ENCODE measurements at places on chromosomes 3 and 15. TPM values are rescaled to one million over a fixed set of nuclear protein-coding genes. Genes with fewer than 3 reads are reported as not detected.

GRCh38 chr3:7518026-7518425 is 657.1 kb downstream of the GRM7 start:
- no peaks in the 10 kb centered on the region for H3K27me3 ChIP-seq
- no peak for DNase-seq
- no peak overlapping the region for H3K27ac ChIP-seq
- no peaks in the 10 kb centered on the region for H3K4me1 ChIP-seq
- no peaks in the 10 kb centered on the region for H3K36me3 ChIP-seq

DNA sequence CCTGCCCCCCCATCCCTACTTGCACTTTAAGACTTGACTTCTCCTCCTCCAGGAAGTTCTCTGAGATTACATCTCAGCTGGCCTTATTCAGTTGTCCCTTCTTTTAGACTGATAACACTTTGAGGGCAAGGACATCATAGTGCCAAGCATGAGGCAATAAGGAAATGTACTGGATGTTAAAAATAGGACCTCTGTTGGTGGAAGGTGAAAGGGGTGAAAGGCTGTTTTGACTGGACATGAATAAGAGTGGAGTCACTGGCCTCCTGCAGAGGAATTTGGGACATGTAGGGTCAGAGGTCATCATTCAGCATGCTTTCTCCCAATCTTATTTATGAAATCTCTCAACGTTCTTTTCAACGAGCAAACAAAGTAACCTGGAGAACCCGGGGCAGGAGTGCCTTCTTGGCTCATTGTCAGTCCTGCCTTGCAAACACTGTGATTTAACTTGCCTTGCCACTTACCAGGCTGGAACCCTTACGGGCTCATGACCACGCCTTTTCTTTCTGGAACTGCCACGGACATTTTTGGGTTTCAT is 38.6 kb downstream of the TRIM71 start:
- peaks cover 15% of the 10 kb centered on the region for H3K27me3 ChIP-seq
- H3K4me3 ChIP-seq = no peak overlapping the region
- DNase-seq = no peak
- H3K27ac ChIP-seq = no peak overlapping the region
- H3K4me1 ChIP-seq = no peaks in the 10 kb centered on the region

DNA sequence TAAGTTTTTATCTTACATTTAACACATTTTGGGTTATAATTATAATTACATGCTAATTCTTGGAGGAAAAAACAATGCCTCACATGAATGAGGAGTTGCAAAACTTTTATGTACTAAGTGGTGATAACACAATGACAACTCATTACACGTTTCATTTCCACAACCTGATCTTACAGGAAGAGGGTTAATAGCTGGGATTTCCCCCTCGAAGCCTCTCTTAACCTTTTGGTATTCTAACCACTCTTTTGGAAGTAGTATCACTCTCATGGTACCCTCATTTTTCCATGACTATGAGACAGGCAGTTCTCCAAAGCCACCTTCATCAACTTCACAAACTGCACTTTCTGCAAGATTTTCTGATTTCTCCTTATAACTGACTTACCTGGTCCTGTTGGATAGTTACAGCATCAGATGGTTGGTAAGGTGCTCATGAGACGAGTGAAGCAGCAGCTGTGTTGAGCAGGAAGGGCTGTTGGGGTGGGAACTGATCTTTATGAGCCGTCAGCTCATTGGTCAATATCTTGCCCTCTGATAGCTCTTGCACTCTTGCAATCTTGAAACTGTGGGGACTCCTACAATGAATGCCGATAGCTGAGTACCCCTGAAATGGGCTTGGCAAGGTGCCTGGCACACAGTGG is 41.6 kb downstream of the ACAN start:
- H3K36me3 ChIP-seq = no peaks in the 10 kb centered on the region
- H3K27ac ChIP-seq = no peak overlapping the region
- no peak for DNase-seq
- H3K4me3 ChIP-seq = no peak overlapping the region
- H3K27me3 ChIP-seq = no peaks in the 10 kb centered on the region
- H3K4me1 ChIP-seq = peaks cover 6% of the 10 kb centered on the region

The GOLGA8Q gene
- 1.4 TPM for total RNA-seq

DNA sequence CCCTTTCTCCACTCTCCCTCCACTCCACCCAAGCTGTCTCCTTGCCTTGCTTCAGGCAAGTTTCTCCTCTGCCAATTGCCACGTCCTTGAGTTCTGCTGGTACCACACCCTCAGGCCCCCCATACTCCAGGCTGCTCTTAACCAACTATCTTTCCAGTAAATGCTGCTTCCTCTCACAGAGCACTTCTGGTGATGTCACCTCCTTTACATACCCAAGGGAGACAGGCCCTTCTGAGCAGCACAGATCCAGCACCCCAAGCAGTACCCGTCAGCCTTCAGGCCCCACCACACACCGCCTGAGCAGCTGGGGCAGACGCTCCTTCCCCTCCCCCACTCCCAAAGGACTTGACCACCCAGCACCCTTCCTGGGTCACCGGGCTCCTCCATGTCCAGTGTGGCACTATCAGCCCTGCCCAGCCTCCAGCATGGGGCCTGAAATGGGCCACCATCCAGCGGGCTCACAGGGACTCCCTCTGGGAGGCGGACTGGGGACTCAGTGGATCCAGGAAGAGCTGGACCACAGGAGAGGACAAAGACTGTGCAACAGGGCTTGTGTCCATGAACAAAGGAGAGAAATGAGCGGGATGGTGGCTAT is 50.2 kb downstream of the KLF15 start:
- DNase-seq = no peak
- H3K36me3 ChIP-seq = no peaks in the 10 kb centered on the region
- peaks cover 2% of the 10 kb centered on the region for H3K27me3 ChIP-seq
- H3K4me1 ChIP-seq = no peaks in the 10 kb centered on the region
- no peak overlapping the region for H3K27ac ChIP-seq
- no peak overlapping the region for H3K4me3 ChIP-seq

DNA sequence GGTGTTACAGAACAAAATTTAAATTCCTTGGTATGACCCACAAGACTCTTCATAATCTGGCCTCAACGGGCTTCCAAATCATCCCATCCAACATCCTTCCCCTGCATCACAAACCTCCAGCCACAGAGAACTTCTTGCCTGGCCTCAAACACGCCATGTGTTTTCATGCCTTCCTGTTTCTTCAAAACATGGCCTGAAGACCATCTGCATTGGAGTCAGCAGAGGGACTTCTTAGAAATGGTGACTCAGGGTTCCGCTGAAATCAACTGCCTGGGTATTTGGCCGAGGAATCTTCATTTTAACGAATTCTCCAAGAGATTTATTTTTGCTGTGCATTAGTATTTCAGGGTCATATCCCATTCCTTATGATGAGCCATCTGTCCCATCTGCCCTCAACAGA is 138.1 kb upstream of the RAP2B start:
- H3K27ac ChIP-seq = no peak overlapping the region
- H3K4me3 ChIP-seq = no peak overlapping the region
- H3K27me3 ChIP-seq = peaks cover 6% of the 10 kb centered on the region
- H3K36me3 ChIP-seq = no peaks in the 10 kb centered on the region
- DNase-seq = no peak

DNA sequence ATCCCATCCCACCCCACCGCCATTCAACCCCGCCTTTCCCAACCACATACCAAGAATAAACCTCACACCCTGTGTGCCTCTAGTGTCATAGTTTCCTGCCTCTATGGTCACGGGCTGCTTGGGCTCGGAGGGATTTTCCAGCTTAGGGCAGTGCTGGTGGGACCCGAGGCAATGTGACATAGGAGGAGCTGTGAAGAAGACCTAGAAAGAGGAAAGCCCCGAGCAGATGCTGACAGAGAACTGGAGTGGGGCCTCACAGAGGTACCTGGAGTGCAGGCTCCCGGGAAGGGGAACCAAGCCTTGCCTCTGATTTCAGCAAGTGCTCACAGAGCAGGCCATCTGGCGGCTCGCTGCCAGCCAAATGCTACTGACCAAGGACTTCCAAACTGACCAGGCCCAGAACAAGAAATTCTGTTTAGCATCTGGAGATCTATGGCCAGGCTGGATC is 27.5 kb downstream of the BHLHE40 start:
- DNase-seq = peak; percentile 72
- H3K27ac ChIP-seq = peak overlapping the region; percentile 76
- no peaks in the 10 kb centered on the region for H3K36me3 ChIP-seq
- H3K4me1 ChIP-seq = peaks cover 48% of the 10 kb centered on the region
- no peaks in the 10 kb centered on the region for H3K27me3 ChIP-seq
- H3K4me3 ChIP-seq = peak overlapping the region; percentile 37

The ZMYND10 gene
- total RNA-seq = 1.8 TPM

GRCh38 chr3:151224268-151224866 is 21.4 kb upstream of the GPR171 start:
- no peak overlapping the region for H3K27ac ChIP-seq
- H3K4me1 ChIP-seq = peaks cover 46% of the 10 kb centered on the region
- no peak overlapping the region for H3K4me3 ChIP-seq
- DNase-seq = no peak
- no peaks in the 10 kb centered on the region for H3K27me3 ChIP-seq
- H3K36me3 ChIP-seq = peaks cover 25% of the 10 kb centered on the region

The AADACL2 gene
- total RNA-seq = not detected

The C3orf52 gene
- total RNA-seq = 11.7 TPM

DNA sequence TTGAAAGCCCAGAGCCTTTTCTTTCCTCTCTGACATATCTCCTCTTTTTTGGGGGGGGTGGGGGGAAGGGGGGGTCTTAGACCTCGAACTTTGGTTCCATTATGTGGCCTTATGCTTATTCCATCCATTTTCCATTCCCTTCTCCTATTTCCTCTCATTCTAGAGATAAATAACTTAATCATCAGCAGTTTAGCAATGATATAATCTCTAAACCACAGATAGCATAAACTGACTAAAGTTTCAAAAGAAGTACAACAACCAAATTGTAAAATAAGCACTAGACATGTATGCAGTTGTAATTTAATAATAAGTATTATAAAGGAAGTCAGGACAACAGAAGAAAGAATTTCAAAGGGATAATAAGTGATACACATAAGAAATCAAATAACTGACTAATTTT is 64.5 kb downstream of the AQR start:
- no peak overlapping the region for H3K27ac ChIP-seq
- H3K27me3 ChIP-seq = no peaks in the 10 kb centered on the region
- no peak overlapping the region for H3K4me3 ChIP-seq
- DNase-seq = no peak

The IP6K2 gene
- 68.2 TPM for total RNA-seq

GRCh38 chr3:157107037-157107436 is 52.9 kb downstream of the CCNL1 start:
- no peak overlapping the region for H3K27ac ChIP-seq
- no peaks in the 10 kb centered on the region for H3K27me3 ChIP-seq
- no peak overlapping the region for H3K4me3 ChIP-seq
- peaks cover 20% of the 10 kb centered on the region for H3K4me1 ChIP-seq
